ENCODE measurements at places on chromosomes 3 and 15.

DNA sequence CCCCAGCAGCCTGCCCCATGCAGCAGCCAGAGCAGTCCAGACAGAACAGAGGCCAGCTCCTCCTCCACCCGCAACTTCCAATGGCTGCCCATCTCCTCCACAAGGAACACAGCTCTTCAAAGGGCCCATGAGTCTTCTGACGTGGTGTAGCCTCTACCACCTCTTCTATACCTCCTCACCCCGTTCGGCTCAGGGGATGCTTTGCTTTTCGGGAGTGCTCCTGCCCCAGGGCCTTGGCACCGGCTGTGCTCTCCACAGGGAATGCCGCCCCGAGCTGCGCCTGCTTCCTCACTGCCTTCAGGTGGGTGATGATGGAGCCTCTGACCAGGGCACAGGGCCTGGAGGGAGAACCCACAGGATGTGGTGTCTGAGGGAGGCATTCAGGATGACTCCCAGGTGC, 14.6 kb downstream of the DNAJB8 start:
- no peak for DNase-seq

DNA sequence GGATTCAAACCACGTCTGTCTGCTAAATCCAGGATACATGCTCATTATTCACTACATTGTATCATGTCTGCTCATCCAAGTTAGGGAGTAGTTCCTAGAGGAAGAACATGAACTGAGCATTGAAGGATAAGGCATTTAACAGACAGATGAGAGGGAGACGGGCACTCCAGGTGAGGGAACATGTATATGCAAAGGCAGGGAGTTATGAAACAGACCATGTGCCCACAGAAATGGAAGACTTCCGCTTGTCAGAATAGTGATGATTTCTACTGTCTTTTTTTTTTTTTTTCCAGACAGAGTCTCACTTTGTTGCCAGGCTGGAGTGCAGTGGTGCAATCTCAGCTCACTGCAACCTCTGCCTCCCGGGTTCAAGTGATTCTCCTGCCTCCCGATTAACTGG, 5.0 kb upstream of the NDUFAF1 start:
- no peak for DNase-seq

DNA sequence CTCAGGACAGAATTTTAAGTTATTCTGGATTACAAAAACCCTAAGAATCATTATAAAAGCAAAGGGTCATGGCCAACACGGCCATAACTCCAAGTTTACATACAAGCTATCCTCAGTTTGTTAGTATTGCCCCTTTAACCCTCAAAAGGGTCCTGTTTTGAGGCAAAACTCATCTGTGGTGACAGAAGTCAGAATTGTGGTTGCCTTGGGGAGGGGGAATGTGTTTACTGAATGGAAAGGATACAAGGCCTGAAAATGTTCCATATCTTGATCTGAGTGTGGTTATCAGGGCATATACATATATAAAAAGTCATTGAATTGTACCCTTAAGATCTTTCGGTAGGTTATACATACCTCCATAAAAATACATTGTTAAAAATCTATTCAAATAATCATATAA, 2.1 kb downstream of the SFMBT1 start:
- DNase-seq, result no peak

GRCh38 chr15:74614744-74615507, 710 bp upstream of the CLK3 start:
- DNase-seq, result peak; percentile 66

DNA sequence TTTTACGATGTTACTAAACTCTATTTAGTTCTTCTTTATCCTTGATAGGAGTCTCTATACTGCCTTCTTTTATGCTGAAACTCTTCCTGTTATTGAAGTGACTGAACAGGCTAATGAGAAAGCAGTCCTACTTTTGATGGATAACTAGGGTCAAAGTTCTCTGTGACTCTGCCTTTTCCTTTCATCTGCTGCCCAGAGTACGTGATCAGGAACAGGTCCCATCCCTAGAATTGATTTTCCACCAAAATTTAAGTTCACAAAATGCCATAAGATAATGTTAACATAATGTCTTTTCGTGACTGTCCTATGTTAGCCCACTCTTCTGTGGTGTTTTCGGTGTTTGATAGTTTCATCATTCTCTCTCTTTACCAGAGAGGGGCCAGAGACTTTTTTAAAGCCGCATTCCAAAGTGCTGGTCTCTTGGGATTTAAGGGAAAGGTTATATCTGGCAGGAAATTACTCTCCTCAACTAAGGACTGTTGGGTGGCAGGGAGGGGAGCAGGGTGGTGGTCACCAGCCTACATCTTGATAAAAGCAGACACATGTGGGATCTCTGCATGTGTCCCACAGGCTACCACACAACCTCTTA, 50.3 kb upstream of the PLXND1 start:
- peak; percentile 52 for DNase-seq

GRCh38 chr3:177642804-177643125, 445.5 kb upstream of the TBL1XR1 start:
- no peak for DNase-seq

DNA sequence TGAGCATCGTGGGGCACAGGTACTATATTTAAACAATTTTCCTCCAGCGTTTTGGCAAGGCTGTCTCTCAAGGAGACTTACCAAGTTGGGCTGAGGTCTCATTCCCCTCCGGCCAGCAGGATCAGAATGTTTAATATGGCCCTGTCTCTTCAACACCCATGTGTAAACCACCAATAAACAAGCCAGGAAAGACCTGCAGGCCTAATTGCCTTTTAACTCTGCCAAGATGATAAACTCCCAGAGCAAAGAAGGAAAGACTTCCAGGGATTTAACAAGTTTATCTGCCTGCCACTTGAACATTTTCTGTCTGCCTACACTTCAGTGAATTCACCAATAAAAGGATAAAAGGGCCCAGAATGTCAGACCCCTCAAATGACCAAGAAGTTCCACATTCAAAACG, 130.3 kb upstream of the WNT5A start:
- DNase-seq, result no peak

DNA sequence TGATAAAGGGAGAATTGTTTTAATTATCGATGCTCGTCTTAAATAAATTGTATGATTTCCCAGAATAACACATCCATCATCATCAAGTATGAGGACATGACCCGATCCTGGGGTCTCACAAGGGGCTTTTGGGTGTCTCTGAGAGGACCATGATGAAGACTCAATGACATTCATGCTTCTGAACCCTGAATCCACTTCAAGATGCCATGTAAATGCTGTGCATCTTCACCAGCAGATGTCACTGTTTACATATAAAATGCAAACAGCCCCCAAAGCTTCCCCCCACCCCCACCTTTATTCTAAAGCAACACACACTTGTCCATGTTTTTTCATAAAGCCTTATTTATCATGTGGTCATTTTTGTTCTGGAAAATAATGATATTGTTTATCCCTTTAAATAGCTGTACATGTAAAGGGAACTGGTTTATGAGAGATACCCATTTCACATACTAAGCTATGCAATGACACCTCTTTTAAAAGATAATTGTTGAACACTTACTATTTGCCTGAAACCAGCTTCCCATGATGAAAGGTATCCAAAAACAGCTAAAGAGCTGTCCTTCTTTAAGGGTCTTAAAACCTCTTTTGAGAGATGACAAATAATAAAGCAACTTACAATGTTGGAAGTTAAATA, 69.7 kb upstream of the UBE3A start:
- peak; percentile 31 for DNase-seq

GRCh38 chr3:52063026-52063723, 6.8 kb upstream of the DUSP7 start:
- no peak for DNase-seq

DNA sequence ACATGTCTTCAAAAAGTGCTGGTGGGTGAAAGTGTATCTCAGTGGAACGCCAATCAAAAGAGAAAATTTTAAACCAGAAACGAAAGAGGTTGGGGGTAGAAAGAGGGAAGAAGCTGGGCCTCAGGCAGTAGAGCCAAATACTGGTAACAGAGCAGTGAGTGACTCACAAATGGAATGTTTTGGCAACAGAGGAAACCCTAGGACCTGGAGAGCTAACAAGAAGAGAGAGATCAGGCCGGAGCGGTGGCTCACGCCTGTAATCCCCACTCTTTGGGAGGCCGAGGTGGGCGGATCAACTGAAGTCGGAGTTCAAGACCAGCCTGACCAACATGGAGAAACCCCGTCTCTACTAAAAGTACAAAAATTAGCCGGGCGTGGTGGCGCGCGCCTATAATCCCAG, 450.8 kb upstream of the NAALADL2 start:
- no peak for DNase-seq

DNA sequence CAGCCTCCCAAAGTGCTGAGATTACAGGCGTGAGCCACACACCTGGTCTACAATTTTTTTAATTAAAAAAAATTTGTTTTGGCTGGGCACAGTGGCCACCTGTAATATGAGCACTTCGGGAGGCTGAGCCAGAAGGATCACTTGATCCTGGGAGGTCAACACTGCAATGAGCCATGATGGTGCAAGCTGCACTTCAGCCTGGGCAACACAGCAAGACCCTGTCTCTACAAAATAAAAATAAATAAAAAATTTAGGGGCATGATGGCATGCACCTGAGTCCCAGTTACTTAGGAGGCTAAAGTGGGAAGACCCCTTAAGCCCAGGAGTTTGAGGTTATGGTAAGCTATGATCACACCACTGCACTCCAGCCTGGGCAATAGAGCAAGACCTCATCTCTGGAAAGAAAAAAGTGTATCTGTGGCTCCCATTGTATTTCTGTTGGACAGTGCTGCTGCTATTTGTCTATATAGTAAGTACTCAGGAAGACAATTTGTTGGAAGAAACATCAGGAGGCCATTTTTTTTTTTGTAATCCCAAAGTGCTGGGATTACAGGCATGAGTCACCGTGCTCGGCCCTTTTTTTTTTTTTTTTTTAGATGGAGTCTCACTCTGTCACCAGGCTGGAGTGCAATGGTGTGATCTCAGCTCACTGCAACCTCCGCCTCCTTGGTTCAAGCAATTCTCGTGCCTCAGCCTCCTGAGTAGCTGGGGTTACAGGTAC, 27.5 kb upstream of the SH3BP5 start:
- peak; percentile 20 for DNase-seq

GRCh38 chr3:134552784-134553183, 66.9 kb downstream of the CEP63 start:
- no peak for DNase-seq

DNA sequence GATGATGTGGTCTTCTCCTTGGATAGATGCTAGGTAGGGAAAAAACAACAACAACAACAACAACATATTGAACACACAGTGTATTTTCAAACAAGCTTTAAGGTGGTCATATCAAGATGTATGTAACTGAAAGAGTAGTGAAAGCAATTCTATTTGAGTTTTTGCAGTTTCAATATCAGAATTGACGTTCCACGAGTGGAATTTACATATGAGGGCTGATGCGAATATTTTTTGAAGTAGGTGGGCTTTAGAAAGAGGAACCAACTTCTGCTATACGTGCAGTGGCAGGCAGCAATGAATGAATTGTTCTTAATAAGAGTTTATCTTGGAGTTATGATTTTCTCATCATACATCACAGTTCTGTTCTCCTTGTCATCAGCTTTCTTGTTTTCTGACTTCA, 151.9 kb upstream of the CNTN3 start:
- DNase-seq, result no peak

GRCh38 chr15:96807361-96807760, 476.9 kb downstream of the NR2F2 start:
- no peak for DNase-seq

- no peak for DNase-seq
Observed at GRCh38 chr3:96900031-96900430, 85.6 kb downstream of the EPHA6 start.

GRCh38 chr3:149462581-149463011, 11.9 kb upstream of the TM4SF4 start:
- no peak for DNase-seq

DNA sequence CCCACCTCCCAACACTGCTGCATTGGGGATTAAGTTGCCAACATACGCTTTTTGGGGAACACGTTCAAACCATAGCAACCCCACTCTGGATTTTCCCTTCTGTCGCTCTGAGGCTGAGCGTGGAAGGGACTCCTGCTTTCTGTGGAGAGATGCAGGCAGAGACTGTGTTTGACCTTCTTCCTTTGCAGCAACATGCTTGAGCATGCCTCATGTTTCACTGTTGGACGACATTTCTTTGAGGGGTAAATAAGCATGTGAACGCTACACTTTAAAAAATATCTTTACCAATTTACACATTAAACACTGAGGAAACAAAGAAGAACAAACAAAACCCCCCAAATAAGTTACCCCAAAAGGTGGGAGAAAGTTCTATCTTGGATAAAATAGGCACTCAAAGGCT, 14.2 kb upstream of the MAPK6 start:
- DNase-seq, result no peak

- no peak for DNase-seq
Observed at GRCh38 chr3:23953523-23953922, 8.4 kb downstream of the NR1D2 start.

DNA sequence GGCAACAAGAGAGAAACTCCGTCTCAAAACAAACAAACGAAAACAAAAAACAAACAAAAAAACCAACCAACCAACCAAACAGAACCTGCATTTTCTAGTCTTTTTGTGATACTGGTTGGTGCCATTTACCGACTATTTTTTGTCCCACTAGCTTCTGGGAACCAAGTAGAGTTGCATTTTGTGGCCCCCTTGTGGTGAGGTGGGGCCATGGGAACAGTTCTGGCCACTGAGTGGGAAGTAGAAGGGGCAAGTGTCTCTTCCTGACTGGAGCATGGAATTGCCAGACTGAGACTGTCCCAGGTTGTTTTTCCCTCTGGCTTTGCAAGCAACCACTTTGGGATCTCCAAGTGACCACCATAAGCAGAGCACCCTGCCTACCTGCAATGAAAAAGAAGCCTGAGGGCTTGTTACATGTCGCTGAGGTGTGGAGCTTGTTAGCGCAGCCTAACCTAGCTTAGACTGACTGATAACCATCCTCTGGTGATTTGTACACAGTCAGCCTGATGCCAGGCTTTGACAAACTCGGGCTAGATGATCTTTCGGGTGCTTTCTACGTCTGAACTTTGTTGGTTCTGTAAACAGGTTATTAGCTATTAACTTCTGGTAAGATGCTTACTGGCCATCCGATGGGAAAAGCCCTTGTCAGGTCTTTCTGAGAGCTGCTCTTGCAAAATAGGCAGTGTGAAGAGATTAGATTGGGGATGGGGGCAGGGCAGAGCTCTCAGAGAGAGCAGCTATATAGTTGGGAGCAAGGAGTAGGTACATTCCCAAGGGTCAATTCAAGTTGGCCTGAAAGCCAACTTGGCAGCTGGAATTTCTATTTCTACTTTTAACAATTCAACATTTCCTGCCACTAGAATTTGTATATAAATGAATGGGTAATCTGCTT, 172.2 kb downstream of the SSR3 start:
- peak; percentile 67 for DNase-seq

GRCh38 chr3:113954091-113954685, 6.4 kb downstream of the ZDHHC23 start:
- no peak for DNase-seq

GRCh38 chr3:46245146-46245545, 2.9 kb downstream of the CCR3 start:
- DNase-seq, result no peak

- peak; percentile 73 for DNase-seq
Observed at GRCh38 chr3:161913786-161914389, 417.3 kb downstream of the OTOL1 start.

DNA sequence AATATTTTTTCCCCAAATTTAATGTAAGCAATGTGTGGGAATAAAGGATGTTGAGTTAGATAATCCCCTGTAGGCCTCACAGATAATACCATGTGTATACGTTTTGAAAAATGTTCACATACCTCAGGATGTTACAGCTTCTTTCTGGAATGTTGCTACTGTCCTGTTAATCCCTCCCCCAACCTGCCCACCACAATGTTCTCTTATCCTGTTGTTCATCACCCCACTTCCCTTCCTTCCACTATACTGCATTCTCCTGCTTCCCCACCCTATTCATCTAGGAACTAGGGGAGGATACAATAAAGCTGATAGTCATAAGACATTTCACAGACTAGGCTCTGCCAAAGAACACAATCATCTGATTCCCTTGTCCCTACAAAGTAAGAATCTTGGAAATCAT, 92.1 kb downstream of the IGF2BP2 start:
- DNase-seq, result peak; percentile 98

Data from lung microvascular endothelial cell (primary cell).